ENCODE measurements at places on chromosomes 16 and 17.

DNA sequence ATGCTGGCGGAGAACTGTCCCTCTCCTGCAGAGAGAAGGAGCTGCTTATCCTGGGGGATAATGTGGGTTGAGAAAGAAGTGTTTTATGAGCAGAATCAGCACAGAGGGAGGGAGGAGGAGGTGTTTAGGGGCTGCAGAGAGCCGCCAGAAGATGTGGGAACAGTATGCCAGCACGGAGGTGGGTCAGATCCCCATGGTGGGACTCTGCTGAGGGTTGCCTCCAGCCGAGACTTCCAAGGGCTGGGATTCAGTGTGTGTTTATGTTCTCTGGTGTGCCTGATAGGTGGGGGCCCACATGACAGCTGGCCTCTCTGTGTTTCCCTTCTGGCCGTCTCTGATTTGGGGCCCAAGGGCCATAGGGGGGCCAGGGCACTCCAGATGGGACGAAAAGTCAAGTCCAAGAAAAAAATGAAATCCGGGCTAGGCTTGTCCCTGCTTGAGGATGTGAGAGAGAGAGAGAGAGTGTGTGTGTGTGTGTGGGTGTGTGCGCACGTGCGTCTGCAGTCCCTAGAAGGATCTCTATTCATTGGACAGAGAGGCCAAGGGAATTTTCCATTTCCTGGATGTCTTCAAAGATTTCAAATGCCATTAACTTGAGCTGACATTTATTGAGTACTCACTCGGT lies 21.6 kb downstream of the PRKCB start:
- no peak for DNase-seq

DNA sequence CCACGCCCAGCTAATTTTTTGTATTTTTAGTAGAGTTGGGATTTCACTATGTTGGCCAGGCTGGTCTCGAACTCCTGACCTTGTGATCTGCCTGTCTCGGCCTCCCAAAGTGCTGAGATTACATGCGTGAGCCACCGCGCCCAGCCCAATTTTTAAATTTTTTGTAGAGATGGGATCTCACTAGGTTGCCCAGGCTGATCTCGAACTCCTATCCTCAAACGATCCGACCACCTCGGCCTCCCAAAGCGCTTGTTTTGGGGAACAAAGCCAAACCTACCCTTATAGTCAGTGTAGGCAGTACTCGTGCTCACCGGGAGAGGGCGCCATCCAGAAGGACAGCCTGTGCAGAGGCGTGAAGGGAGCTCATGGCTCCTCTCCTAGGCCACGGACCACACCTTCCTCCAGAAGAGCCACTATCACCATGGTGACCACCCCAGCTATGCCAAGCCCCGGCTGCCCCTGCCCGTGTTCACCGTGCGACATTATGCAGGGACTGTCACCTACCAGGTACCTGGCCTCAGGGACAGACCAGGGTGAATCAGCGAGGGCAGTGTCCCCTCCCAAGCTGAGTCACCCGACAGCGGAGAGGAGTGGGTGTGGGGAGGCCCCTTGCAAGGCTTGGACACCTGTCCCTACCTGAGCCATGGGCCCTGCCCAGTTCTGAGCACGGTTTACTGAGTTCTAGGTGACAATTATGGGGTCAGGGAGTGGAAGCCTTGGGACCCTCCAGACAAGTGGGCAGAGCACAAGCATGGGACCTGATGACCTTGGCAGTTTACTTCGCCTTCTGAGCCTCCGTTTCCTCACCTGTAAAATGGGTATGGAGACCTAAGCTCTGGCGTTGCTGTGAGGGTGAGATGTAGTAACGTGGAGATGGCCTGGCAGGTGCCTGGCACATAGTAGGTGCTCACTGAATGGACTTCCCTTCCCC lies 13.7 kb downstream of the MYO15B start:
- DNase-seq: peak; percentile 51

- no peak for DNase-seq
Observed at GRCh38 chr17:76983075-76983775, 115.0 kb downstream of the MGAT5B start.

GRCh38 chr17:50238601-50239280 lies 35.5 kb upstream of the TMEM92 start:
- no peak for DNase-seq

DNA sequence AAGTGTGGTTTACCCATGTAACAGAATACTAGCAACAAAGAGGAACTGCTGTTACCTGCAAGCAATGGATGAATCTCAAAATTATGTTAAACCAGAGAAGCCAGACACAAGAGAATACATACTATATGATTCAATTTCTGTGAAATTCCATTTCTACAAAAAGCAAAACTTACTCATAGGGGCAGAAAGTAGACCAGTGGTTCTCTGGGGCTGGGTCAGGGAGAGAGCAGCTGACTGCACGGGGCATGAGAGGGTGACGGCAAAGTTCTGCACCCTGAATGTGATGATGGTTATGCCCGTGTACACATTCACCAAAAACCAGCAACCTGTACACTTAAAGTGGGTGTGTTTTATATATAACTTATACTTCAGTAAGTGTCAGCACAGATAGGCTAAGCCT lies 3.1 kb downstream of the ZNF843 start:
- no peak for DNase-seq

GRCh38 chr17:43994272-43995149 lies 9.9 kb upstream of the NAGS start:
- DNase-seq: peak; percentile 51

- DNase-seq: no peak
Observed at GRCh38 chr16:64361753-64362152, 760.1 kb downstream of the CDH11 start.

DNA sequence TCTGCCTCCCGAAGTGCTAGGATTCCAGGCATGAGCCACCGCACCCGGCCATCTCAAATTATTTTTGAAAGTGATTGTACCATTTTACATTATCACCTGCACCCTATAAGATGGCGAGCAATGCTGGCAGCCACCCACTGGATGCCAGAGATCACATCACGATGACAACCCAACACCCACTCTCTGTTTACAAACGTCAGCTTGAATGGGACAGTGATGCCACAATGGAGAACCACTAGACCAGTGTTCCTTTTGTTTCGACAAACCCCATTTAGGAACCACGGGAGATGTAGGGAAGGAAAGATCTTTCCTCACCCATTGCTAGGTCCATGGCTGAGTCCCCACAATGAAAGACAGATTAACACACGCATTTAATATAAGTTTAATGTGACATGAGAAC lies 20.1 kb upstream of the HAPSTR1 start:
- DNase-seq: no peak

- no peak for DNase-seq
Observed at GRCh38 chr17:44829523-44830358, at the start of gene GJC1. TSS of gene GJC1 (minus strand) at chr17:44830287. CDS start at chr17:44805817, 24,470 bp downstream.

- no peak for DNase-seq
Observed at GRCh38 chr17:81726004-81726403, 13.9 kb downstream of the SLC25A10 start.

DNA sequence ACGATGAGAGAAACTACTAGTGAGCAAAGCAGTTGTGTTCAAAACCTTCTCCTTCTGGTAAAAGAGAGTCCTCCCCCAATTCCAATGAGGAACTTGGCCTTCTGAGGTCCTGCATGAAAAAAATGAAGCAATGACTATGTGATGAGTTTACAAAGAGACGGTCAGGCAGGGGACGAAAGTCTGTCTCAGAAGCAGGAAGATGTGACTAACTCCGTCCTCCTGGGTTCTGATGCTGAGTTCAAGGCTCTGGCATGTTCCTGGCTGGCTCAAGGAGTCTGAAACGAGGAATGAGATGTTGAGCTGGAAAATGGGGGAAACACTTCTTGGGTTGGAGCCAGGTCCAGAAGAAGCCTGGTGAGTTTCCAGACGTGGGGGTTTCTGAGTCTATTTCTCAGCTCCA lies 129.6 kb downstream of the CPPED1 start:
- DNase-seq: no peak

All from effector CD4-positive, alpha-beta T cell (primary cell).